Activated CD4-positive, alpha-beta T cell treated with anti-CD3 and anti-CD28 coated beads for 24 hours (primary cell): ENCODE measurements at places on chromosomes 1 and 21.

DNA sequence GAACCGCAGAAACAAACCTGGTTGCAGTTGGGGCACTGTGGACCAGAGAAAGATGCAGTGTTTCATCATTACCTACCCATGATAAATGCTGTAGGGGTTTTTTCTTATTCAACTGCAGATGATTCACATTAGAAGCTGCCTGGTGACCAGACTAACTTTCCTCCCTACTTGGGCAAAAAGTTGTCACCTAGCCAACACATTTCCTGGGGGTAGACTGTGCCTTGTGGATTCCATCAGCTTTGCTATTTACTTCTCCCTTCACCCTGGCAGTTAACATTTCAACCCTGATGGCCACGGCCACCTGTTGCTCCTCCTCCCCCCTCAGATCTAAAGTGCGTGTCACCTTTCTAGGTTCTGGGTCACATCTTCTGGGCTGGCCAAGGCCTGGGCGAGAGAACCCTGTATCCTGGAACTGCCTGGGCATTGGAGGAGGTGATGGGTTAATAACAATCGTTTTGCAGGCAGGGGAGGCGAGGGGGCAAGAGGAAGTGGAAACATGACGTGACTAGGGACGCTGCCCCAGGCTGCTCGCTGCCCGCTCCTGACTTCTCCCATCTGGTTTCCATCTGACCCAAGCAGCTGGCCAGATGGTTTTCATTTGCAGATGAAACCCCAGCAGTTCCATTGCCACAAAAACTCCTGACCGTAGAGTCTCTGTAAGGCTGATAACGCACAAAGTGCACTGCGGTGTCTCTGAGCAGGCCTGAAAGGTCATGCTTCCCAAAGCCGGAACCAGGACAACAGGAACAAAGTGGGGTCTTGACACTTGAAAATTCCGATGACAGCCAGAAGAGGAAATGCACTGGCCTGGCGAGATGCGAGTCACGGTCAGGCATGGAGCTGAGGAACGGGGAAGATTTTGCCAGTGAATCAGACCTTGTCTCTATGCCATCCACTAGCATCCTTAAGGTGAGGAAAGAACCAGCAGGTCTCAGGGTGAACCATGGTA, 36.6 kb downstream of the CAPZB start:
- no peak for DNase-seq

GRCh38 chr1:108533351-108534083, 26.4 kb upstream of the EEIG2 start:
- no peak for DNase-seq

GRCh38 chr1:234691567-234691966, 81.6 kb upstream of the IRF2BP2 start:
- no peak for DNase-seq

- DNase-seq: peak; percentile 52
Observed at GRCh38 chr21:31604591-31605190, 54.8 kb upstream of the SOD1 start.

DNA sequence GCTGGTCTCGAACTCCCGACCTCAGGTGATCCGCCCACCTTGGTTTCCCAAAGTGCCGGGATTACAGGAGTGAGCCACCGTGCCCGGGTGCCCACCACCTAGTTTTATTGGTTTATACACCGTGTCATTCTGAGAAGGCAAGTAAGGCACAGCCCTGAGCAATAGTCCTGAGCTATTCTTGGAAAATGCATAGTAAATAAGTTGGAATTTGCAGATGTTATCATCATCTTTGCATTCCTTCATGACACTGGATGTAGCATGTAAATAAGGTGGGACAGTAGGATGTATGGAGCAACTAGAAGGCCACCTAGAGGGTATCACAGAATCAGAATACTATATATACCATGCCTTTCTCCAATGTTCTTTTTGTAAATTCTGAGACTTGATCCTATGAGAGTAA, 11.0 kb downstream of the TOR1AIP2 start:
- DNase-seq: no peak

- DNase-seq: no peak
Observed at GRCh38 chr1:196355206-196355786, 252.9 kb downstream of the KCNT2 start.

GRCh38 chr1:245990315-245991022, 516.6 kb downstream of the SMYD3 start:
- DNase-seq: no peak

GRCh38 chr1:171115280-171115897, 24.7 kb downstream of the FMO3 start:
- no peak for DNase-seq

DNA sequence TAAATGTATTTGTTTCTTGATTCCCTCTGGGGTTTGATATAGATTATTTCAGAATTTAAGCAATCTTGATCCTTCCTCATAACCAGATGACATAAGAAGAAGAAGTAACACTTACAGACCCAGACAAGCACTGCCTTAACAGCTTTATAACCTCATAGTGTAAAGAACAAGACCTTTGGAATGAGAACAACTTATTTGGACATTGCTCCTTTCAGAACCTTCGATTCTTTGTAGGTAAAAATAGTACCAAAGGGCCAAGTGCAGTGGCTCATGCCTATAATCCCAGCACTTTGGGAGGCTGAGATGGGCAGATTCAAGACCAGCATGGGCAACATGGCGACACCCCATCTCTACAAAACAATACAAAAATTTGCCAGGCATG, 15.0 kb downstream of the TM2D1 start:
- DNase-seq: no peak

GRCh38 chr1:116203181-116203723, 92.1 kb downstream of the MAB21L3 start:
- DNase-seq: no peak
